ENCODE measurements at places on chromosomes 4 and X.
A peak's percentile ranks its signal among the peaks of the same experiment; 100 is the strongest.

DNA sequence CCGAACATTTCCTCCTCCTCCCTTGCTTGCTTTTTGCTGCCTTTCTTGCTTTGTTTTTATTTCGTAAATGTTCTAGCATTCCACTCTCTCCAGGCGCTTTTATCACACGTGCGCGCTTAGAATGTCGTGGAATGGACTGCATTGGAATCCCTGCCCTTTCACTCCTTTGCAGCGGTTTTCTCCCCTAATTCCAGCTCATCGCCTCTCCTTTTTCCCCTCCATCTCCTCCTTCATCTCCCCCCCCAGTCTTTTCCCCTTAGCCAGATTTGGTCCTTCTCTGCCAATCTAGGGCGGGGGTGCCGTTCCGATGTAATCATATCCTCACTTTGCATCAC is 579 bp downstream of the OGT start:
- H3K36me3 ChIP-seq = peaks cover 23% of the 10 kb centered on the region
- H3K27ac ChIP-seq = peak overlapping the region; percentile 88
- H3K27me3 ChIP-seq = peaks cover 3% of the 10 kb centered on the region
- peaks cover 5% of the 10 kb centered on the region for H3K4me1 ChIP-seq
- H3K4me3 ChIP-seq = peak overlapping the region; percentile 94

DNA sequence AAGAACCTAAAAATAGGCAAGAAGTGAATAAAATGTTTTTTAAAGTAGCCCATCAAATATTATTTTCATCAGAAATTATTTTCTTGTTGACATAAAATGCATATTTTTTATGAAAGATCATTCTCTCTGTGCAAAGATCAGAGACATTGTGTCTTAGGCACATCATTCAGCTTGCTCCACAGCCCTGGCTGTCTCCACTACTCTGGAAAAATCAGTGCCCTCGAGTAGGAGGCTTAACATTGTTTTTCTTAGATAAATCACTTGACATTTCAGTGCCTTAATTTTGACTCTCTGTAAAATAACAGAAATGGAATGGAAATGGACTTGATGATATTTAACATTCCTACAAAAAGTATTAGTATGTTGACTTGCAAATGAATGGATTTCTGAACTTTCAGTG is 77.9 kb downstream of the FAT4 start:
- no peaks in the 10 kb centered on the region for H3K36me3 ChIP-seq
- no peak overlapping the region for H3K4me3 ChIP-seq
- H3K4me1 ChIP-seq = peaks cover 18% of the 10 kb centered on the region

GRCh38 chrX:23662853-23663252 is 4.4 kb upstream of the PRDX4 start:
- no peaks in the 10 kb centered on the region for H3K27me3 ChIP-seq
- no peak overlapping the region for H3K27ac ChIP-seq
- H3K4me1 ChIP-seq = peaks cover 6% of the 10 kb centered on the region
- no peak for DNase-seq
- H3K4me3 ChIP-seq = no peak overlapping the region

DNA sequence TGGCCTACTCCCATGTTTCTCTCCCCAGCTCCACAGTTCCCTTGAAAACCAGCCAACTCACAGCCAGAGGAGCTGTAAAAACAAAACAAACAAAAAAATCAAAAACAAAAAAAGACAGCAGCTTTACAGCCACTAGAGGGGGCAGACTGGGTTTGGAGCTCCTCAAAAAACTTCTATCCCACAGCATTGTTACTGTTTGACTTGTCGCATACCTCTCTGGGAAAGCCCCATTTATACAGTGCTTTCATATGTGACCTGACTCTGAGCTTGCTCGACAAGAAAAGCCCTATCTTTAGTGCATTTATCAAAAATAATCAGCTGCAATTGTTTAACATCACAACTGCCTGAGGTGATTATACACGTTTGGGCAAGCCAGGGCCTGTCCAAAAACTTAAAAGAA is 21.6 kb downstream of the TSPAN6 start:
- H3K4me1 ChIP-seq = no peaks in the 10 kb centered on the region
- no peak overlapping the region for H3K4me3 ChIP-seq
- no peaks in the 10 kb centered on the region for H3K36me3 ChIP-seq
- H3K27me3 ChIP-seq = peaks cover 74% of the 10 kb centered on the region

DNA sequence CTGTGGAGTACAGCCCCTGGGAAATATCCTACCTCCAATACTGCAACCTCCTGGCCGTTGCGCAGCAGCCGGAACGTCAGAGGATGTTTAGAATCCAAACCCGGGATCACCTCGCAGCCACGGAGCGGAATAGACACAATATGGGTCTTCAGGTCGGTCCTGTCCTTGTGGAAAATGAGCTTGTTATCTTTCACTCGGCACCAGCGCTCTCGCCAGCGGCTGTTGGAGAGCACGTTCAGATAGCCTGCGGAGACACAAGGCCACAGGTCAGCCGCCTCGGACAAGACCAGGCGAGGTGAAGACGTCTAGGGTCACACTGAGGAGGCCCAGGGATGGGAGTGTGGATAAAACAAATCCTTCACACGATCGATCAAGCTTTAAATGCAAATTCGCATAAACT is 139.3 kb downstream of the AFAP1 start:
- peaks cover 7% of the 10 kb centered on the region for H3K36me3 ChIP-seq
- no peak for DNase-seq
- peaks cover 18% of the 10 kb centered on the region for H3K4me1 ChIP-seq
- H3K27ac ChIP-seq = no peak overlapping the region

DNA sequence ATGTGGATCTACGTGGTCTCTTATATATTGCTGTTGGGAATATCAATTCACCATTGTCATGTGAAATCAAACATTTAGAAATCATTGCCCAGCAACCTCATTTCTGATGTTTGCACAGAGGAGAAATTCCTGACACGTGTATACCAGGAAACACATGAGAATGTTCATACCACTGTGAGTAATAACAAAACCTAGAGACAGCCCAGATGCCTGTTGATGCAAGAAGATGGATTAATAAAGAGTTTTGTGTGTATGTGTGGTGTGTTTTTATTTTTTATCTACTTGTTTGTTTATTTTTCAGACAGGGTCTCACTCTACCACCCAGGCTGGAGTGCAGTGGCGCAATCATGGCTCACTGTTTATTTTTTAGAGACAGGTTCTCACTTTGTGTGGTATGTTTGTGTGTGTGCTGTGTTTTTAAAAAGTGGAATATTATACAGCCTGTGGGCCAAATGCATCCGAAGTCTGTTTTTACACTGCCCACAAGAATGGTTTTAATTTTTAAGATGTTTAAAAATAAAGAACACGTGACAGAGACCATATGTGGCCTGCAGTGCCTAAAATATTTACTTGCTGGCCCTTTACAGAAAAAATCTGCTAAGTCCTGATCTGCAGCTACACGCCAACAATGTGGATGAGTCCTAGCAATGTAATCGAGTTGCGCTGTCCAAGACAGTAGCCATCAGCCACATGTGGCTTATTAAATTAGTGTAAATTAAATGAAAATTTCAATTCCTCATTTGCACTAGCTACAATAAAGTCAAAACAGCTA is 39.2 kb downstream of the TXLNG start:
- no peaks in the 10 kb centered on the region for H3K4me1 ChIP-seq
- H3K4me3 ChIP-seq = no peak overlapping the region
- DNase-seq = no peak
- no peak overlapping the region for H3K27ac ChIP-seq

DNA sequence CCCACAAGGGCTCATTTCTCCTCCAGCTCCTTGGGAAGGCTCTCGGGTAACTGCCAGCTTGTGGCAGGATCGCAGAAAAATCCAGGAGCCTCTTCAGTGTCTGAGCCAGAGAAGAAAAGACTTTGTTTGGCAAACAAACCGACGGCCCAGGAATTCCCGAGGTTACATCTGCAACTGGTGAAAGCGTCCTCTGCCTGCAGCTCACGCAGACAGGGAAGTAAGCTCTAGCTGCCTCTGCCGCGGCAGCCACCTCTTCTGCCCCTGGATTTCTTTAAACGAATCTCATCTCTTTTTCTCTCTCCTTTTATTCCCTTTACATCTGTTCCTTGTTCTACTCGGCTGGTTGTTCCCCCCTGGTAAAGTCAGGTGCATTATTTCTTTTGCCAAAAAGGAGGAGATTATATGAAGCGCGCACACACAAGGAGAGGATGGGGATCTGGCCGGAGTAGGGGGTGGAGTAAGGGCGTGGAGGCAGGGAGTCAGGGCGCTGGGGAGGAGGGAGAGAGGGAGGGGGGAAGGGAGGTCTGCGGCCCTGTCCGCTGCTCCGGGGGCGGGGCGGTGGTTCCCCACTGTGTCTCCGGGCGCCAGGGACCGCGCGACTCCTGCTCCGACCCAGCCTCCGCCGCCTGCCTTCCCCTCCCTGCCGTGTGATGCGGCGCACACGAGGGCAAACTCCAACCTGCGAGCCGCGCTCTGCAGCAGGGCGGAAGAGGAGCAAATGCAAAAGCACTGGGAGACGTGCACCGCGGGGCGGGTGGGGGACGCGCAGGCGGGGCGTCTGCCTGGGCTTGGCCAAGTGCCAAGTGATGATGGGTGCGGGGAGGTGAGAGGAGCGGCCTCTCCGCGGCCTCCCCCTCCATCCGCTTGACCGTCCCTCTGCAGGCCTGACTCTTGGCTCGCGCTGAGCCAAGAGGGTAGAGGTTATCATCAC is at the start of gene DCHS2:
Gene DCHS2 (minus strand): TSS at position 459 of the 931 bp plus-strand sequence. CDS start 444 bp downstream, at position 15.
- DNase-seq = no peak
- peak within 1 kb of the TSS; percentile 51 for H3K4me3 ChIP-seq
- no peak within 1 kb of the TSS for H3K27ac ChIP-seq
- peaks cover 21% of the 10 kb centered on the region for H3K4me1 ChIP-seq
- peaks cover 74% of the 10 kb centered on the region for H3K27me3 ChIP-seq

DNA sequence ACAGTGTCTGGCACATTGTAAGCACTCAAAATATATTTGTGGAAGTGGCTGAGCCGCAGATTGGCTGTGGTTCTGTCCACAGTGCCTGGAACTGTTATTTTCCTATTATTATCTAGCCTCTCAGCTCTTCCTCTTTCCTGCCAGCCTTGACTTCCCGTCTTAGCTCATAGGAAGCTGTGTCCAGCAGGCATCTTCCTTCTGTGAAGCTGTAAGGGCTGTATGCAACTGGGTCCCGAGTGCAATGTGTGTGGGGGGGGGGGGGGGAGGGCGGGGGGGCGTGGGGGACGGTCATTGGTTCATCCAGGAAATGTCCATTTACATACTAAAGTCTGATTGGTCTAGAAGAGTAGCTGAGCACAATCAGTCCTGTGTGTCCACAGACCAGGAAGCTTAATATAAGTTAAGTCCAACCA is 210.7 kb downstream of the PDGFRA start:
- DNase-seq = peak; percentile 36
- H3K27me3 ChIP-seq = no peaks in the 10 kb centered on the region
- H3K4me3 ChIP-seq = no peak overlapping the region
- peak overlapping the region; percentile 10 for H3K27ac ChIP-seq
- no peaks in the 10 kb centered on the region for H3K36me3 ChIP-seq

DNA sequence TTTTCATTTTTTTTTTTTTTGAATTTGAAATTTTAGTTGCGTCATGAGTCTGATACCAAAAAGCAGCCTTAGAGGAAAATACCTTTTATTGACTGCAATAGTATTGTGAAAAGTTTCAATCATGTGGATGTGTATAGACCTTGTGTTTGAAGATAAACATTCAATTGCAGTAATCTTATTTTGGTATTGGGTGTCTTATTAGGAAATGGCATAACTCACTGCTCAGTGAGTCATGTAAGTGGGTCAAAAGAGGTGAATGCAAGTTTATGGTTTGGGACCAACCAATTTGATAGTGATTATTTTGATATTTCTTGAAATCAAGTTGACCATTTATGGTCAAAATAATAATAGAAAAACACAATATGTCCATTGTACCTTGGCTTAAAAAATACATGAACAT is 627.8 kb upstream of the SLIT2 start:
- no peak for DNase-seq
- no peaks in the 10 kb centered on the region for H3K4me1 ChIP-seq
- no peaks in the 10 kb centered on the region for H3K36me3 ChIP-seq
- no peaks in the 10 kb centered on the region for H3K27me3 ChIP-seq

DNA sequence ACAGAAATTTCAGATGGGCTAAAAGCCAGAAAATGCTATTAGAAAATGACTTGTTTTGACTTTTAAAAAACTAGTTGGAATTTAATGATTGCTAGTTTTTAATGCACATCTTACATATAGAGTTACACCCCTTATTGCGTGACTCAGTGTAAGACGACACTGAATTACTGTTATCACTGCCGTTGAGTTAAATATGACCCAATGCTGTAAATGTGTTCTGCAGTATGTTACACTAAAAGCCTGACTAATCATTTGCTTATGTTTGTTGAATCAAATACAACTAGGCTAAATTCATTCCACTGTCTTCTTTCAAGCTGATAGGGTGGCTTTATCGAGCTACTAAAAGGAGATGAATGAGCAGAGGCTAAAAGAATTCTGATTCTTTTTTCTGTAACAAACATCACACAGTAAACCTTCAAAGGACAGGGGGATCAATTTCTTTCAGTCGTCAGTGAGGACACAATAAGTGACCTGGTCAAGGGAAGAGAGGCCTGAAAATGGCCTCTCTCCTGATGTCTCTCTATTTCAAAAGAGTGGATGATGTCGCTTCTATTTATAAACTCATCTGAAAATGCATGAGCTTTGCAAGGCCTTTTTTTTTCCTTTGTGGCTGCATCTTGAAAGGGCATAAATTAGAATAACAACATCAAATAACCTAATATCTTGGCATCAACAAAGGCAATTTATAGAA is 142.2 kb upstream of the KCNIP4 start:
- H3K36me3 ChIP-seq = no peaks in the 10 kb centered on the region
- H3K27ac ChIP-seq = no peak overlapping the region
- H3K27me3 ChIP-seq = no peaks in the 10 kb centered on the region
- no peaks in the 10 kb centered on the region for H3K4me1 ChIP-seq
- no peak for DNase-seq

DNA sequence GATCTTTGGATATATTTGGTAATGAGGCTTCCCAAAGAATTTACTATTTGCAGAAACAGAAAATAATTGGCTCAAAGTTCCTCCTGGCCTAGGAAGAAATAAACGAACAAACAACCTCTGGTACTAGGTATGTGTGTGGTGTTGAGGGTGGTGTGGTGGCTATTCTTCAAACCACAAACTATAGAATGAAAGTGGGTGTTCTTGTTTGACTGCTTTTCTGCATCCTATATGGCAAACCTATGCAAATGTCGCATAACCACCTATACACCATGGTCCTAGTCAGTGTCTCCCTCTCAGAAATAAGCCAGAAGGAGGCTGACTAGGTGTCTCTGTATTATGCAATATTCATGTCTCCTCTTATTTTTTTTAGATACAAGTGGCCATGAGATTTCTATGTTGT is 106.6 kb upstream of the PCDH18 start:
- H3K4me1 ChIP-seq = no peaks in the 10 kb centered on the region
- H3K27me3 ChIP-seq = no peaks in the 10 kb centered on the region
- no peak overlapping the region for H3K27ac ChIP-seq
- H3K36me3 ChIP-seq = no peaks in the 10 kb centered on the region
- no peak overlapping the region for H3K4me3 ChIP-seq
- DNase-seq = no peak

GRCh38 chr4:143055997-143056396 is 128.7 kb upstream of the USP38 start:
- no peak overlapping the region for H3K4me3 ChIP-seq
- H3K27ac ChIP-seq = no peak overlapping the region
- H3K36me3 ChIP-seq = no peaks in the 10 kb centered on the region

GRCh38 chrX:30572004-30572403 is 5.6 kb downstream of the TASL start:
- no peaks in the 10 kb centered on the region for H3K27me3 ChIP-seq
- no peaks in the 10 kb centered on the region for H3K4me1 ChIP-seq
- no peak for DNase-seq
- H3K36me3 ChIP-seq = no peaks in the 10 kb centered on the region
